ENCODE measurements at places on chromosomes 2 and 18.

DNA sequence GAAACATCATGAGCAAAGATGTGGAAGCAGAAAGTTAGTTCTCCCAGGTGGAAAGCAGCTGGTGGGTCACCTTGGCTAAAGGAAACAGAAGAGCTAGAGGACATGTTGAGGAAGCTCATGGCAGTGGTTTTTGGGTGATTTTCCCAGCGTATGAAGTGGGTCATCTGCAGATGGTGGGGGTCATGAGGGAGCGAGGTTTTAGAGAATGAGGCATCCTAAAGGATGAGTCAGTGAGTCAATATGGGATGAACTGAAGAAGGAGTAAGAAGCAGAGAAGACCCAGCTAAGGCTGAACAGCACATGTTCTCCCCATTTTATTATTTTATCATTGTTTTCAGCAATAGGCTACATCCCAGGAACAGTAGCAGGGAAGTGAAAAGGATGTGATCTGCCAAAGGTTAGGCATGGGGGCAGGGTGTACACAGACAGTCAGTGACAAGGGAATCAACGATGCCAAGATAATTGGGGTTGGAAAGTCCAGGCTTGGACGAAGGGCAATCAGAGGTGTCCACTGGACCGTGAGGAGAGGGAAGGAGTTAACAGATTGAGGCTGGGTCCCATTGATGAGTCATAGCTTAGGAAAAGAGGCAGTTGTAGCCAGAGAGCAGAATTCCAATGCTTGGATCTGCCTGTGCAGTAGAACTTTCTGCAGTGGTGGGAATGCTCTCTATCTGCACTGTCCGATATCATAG lies 289.3 kb upstream of the RAB12 start:
- no peak for DNase-seq

DNA sequence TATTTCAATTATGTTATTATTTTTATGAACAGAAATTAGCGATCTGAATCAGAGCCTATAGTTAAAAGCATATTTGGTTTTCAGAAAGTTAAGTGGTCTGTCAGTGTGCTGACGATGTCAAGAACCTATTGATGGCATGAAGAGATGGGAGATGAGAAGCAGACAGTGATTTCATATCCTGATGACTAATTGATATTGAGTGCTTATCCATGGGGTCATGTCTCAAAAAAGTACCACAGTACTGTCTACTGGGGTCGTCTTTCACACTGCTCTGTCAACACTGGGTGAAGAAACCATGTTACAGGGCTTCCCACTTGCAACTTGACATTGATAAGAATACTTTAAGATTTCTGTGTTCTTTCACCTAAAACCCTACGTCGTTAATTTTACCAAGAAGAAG lies 297.1 kb downstream of the AFF3 start:
- DNase-seq: no peak

GRCh38 chr2:45839508-45840251 lies 188.2 kb downstream of the PRKCE start:
- peak; percentile 90 for DNase-seq

- DNase-seq: no peak
Observed at GRCh38 chr2:26483957-26484565, 6.1 kb upstream of the OTOF start.

DNA sequence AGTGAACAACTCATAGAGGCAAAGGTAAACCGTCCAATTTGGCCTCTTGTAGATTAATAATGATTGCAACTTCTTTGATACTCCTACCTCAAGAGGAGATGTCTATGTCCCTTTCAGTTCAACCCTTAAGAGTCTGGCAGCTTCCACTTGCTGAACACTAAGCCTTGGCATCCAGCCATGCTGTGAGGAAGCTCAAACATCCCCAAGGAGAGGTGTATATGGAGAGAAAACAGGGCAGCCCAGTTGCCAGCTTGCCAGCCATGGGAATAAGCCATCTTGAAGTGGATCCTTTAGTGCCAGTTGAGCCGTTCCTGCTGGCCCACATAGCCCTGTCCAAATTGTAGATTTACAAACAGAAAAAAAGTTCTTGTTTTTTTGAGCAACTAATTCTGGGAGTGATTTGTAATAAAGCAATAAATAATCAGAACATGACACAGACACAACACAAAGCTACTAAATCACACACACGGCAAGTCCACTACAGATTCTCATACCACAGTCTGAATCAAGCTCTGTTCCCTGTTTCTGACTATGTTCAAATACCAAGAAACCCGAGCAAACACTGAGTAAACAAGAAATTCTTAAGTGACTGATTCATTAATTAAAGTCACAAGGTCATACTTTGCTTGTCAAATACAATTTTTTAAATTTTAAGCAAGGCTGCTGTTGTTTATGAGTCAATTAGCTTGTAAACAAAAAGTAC lies 96.1 kb downstream of the PID1 start:
- DNase-seq: no peak

- DNase-seq: no peak
Observed at GRCh38 chr2:147173798-147174197, 671.0 kb upstream of the ACVR2A start.

DNA sequence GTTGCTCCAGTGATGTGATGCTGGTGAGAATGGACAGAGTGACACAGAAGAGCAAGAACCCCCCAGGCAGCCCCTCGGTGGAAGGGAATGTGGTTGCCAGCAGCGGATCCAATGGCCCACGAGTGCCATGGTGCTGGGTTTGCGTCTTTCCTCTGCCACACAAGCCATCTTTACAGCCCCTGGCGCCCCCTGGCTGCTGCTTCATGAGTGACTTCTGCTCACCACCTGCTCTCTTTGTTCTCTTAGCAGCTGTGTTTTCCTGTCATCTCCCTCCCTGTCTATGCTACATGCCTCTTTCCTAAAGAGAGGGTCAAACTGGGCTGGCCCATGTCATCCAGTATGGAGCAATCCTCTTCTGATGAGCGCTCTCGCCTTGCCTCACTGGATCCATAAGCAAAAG lies 300.0 kb upstream of the SMIM21 start:
- peak; percentile 10 for DNase-seq

DNA sequence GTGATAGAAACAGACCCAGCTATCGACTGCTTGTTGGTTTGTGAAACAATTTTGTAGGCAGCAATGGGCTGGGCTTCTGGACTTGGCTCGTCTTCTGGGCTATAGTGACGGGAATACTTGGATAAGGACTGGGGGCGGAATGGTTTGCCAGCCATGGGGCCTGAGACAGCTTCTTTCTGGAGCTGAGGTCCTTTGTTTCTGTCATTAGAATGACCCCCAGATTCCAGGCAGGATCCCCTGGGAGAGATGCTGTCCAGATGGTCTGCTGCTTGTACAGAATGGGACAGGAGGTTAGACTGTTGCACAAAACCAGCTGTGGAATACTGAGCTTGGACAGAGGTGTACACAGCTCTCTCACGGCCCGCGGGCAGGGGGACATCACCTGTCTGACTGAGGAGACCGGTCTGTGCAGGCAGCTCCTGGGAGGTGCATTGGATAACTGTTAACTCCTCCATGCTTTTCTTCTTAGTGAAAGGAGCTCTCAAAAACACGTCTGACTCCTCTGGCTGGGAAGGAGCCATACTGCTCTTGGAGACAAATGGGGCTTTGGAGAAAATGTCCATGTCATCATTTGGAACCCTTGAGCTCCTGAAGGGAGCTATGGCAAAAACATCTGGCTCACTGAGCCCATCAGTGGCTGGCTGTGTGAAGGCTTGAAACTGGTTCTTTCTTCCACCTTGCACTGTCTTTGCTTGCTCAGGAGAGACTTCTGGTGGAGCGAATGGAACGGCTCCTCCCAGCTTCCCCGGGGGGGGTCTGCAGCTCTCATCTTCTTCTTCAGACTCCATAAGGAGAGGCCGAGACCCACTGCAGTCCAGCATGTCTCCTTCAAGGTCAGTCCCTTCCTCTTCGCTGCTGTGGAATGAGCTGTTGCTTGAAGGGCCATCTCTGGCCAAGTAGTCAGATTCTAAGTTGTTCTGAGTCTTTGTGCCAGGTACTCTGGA lies 28.6 kb upstream of the NFU1 start:
- no peak for DNase-seq

DNA sequence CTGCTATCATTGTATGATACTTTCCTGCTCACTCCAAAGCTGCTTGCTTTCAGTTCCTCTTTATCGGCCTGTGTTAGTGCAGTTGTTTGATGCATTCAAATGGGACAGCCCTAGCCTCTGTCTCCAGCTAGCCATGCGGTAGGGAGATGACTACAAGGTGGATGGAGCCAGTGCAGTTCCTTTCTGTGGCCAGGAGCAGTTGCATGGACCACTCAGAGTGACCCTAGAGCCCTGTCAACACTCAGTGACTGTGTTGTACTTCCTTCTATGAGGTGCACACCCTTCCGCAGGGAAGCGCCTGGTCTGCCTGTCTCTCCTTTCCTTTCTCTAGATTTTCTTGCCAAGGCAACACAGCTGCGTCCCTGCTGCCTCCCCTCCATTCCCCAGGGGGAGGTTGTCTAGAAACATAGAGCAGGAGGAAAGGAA lies 33.8 kb downstream of the KCNS3 start:
- DNase-seq: no peak

All from cerebellar cortex (tissue), 1 donor.